ENCODE measurements at places on chromosomes 4 and X. TPM values are rescaled to one million over a fixed set of nuclear protein-coding genes. Genes with fewer than 3 reads are reported as not detected.

The UGT2B17 gene
- not detected for total RNA-seq

The BEX1 gene
- total RNA-seq, result 0.18 TPM

The CT45A5 gene
- total RNA-seq, result not detected

The SLC34A2 gene
- not detected for total RNA-seq

The ARSJ gene
- total RNA-seq, result 143 TPM

Data from IMR-90 (cell line).